Esophagus mucosa (tissue), 1 donor: ENCODE measurements at places on chromosomes 11 and 22.

- no peak for ATAC-seq
These were observed 33.6 kb upstream of the TUB start for GRCh38 chr11:8047382-8047781.

- ATAC-seq, result no peak
These were observed 14.6 kb downstream of the SPECC1L start for GRCh38 chr22:24285245-24285644.

- no peak for ATAC-seq
These were observed 4.5 kb downstream of the FHIP1B start for GRCh38 chr11:6229911-6230310.

GRCh38 chr11:85595285-85595884 lies 31.8 kb downstream of the DLG2 start:
- no peak for ATAC-seq

- no peak for ATAC-seq
These were observed 321.1 kb upstream of the PLET1 start for GRCh38 chr11:112581747-112582146.
